A172 (cell line): ENCODE measurements at places on chromosomes 2 and 18. TPM values are rescaled to one million over a fixed set of nuclear protein-coding genes. Genes with fewer than 3 reads are reported as not detected.

DNA sequence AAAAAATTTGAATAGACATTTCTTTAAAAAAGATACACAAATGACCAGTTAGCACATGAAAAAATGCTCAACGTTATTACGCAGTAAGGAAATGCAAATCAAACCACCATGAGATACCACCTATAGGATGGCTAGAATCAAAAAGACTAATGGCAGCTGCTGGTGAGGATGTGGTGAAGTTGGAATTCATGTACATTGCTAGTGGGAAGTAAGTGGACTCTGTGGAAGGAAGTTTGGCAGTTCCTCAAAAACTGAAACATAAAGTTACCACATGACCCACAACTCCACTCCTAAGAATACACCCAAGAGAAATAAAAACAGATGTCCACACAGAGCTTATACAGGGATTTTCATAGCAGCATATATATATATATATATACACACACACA, 51.2 kb downstream of the MBP start:
- no peak for DNase-seq

DSC2 gene
- not detected in 2 replicates for total RNA-seq

- DNase-seq, result no peak
These were observed 279.5 kb upstream of the RAB6C start for GRCh38 chr2:129699781-129700573.

- peak; percentile 93 for DNase-seq
These were observed 254.8 kb downstream of the CDH2 start for GRCh38 chr18:27921904-27922751.

NOTO gene
- total RNA-seq, result not detected in 2 replicates

DNA sequence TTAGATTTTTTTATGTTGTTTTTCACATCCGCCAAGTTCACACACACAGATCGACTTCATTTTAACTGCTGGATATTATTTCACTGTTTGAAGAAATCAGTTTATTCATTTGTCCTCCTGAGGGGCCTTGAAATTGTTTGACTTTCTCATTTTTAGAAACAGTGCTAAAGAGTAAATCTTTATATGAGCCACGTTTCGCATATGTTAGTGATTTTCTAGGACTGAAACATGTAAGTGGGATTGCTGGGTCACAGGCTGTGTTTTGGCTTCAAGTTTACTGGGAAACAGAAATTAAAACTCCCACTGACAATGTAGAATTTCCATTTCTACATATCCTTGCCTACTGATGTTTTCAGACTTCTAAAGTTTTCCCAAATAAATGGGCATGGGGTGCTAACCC, 363.8 kb downstream of the NCKAP5 start:
- DNase-seq, result no peak

CENPA gene
- 35.8 and 44.3 TPM in 2 replicates for total RNA-seq

DNA sequence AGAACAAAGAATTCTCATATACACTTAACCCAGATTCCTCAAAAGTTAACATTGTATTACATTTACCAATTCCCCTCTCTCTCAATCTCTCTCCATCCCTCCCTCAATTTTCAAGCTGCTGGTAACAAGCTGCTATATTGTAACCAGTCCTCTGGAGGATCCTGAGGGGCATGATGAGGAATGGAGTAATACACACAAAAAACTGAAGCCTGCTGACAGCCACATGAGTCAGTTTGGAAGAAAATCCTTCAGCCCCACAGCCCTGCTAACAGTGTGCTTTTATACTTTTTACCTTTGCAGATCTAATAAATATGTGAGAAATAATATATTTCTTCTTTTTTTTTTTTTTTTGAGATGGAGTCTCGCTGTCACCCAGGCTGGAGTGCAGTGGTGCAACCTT, 165.7 kb upstream of the RAB12 start:
- no peak for DNase-seq

GRCh38 chr2:96142217-96143113, 2.8 kb downstream of the DUSP2 start:
- no peak for DNase-seq

DNA sequence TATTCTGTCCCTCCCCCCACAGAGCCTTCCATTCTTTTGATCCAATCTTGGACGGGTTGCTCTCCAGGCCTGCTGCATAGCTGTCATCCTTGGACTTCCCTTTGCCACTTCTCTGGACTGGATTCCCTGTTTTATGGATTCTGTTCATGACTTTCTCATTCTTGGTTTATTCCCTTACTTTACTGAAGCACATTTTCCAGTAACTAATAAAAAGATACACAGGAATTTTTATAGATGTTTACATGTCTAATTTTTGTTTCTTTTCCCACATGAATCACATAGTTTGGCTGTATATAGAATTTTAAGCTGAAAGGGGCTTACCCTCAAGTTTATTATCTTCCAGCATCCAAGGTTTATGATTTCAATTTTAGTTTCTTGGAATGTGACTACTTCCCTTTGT, 37.9 kb downstream of the GDF7 start:
- no peak for DNase-seq

GRCh38 chr2:191262436-191262835, 17.2 kb downstream of the MYO1B start:
- no peak for DNase-seq

GRCh38 chr2:156574112-156574511, 137.9 kb downstream of the GPD2 start:
- DNase-seq, result no peak

DNA sequence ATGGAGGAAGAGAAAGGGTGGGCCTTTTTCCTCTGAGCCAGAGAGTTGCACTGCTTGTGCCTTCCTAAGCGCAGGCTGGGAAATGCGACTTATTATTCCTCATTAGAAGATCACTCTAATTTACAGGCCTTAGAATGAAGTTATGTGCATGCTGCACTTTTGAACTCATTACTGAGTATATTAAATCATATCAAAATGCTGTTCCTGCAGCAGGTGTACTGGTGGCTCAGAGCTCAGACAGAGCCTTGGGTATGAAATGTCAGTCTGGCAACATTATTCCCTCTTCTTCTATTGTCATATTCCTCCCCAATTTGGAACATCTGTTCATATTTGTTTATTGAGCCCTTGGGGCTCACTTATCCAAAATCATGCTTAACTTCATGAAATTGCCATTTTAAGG, 85.5 kb downstream of the ADCYAP1 start:
- no peak for DNase-seq

MAP3K19 gene
- total RNA-seq, result not detected in 2 replicates

LAMA1 gene
- 4.4 and 7.2 TPM in 2 replicates for total RNA-seq

DNA sequence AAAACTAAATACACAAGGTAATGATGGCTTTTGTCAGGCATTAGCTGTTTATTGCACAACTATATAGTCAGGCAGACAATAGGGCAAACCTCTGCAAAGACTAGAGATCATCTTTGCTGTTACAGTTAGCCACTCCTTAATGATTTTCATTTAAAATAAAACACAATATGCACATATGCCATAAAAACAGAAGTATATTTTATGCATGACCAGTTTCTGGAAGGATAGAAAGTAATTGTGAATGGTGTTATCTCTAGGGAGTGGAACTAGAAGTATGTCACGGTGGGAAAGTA, 102.0 kb downstream of the CHN1 start:
- no peak for DNase-seq

HTRA2 gene
- 58.0 and 70.3 TPM in 2 replicates for total RNA-seq

GRCh38 chr2:235087832-235088495, 136.1 kb downstream of the SH3BP4 start:
- no peak for DNase-seq

SLC11A1 gene
- 0.19 TPM in 1 of 2 replicates, not detected in the other for total RNA-seq

- DNase-seq, result no peak
These were observed 434 bp upstream of the DUSP19 start for GRCh38 chr2:183078163-183078463.

DNAJC5G gene
- not detected in 2 replicates for total RNA-seq

- no peak for DNase-seq
These were observed 61.4 kb downstream of the GPR39 start for GRCh38 chr2:132477962-132478361.

DNA sequence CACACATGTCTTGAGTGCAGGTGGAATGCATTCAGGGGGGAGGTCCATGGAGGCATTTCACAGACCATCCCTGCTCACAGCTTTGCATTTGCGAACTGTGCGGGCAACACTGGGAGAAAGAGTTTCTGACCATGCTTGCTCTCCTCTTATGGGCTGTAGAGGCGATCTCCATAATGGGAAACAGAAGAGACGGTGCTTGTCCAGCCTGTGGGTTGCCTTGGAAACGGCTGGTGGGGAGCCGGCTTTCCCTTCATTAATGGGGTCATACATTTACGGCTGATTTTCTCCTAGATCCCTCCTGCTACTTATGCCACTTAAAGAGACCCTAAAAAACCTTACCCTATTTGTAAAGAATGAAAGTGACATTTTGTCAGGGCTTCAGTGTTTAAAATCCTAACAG, 147.4 kb downstream of the SOX11 start:
- DNase-seq, result no peak

DNA sequence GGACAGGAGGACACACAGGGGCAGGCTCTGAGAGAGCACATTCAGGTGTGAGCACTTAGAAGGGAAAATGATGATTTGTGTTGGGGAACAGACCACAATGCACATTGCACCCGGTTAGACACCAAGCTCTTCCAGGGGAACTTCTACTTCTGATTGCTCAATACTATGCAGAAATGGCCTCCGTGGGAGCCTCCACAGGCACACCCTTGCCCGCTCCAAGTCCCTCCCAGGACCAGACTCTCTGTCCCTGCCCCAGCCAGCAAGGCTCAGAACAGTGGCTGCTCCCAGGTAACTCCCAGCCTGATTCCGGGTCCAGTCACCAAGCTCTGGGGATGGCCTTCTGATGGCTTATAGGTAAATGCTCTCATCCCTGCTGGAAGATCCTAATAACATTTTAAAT, 56.2 kb downstream of the BCL2L11 start:
- no peak for DNase-seq

DNA sequence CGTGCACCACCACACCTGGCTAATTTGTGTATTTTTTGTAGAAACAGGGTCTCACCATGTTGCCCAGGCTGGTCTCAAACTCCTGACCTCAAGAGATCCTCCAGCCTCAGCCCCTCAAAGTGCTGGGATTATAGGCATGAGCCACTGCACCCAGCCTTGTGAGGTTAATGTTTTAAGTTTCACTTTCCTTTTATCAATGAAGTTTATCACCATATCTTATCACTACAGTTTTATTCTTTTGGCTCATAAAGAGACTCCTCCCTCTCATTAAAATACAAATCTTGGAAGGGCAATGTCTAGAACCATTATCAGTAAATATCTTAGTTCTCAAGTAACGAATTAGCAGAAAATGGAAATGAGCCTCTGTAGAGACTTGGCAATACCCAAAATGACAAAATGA, 173.8 kb downstream of the BCL11A start:
- DNase-seq, result no peak

MEP1B gene
- total RNA-seq, result not detected in 2 replicates

GPR35 gene
- 0.17 and 2.7 TPM in 2 replicates for total RNA-seq

GRCh38 chr2:129803032-129803431, 176.4 kb upstream of the RAB6C start:
- DNase-seq, result no peak

GRCh38 chr18:73101977-73102376, 234.2 kb upstream of the NETO1 start:
- peak; percentile 5 for DNase-seq

FLACC1 gene
- not detected in 2 replicates for total RNA-seq

DNA sequence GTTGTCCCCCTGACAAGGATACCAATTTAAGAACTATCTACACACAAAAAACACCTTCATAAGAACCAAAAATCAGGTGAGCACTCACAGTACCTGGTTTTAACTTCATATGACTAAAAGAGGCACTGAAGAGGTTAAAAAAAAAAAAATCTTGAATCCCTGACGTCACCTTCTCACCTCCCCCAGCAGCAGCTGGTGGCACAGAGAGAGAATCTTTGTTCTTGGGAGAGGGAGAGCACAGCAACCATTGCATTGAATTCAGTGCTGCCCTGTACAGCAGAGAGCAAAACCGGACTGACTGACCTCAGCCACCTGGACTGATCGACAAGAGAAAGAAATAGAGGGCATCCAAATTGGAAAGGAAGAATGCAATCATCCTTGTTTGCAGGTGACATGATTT, 566.0 kb downstream of the TMX3 start:
- no peak for DNase-seq

GRCh38 chr2:239533569-239534316, 132.9 kb upstream of the HDAC4 start:
- no peak for DNase-seq
